WTC11 (cell line): ENCODE measurements at places on chromosomes 3 and 15. TPM values are rescaled to one million over a fixed set of nuclear protein-coding genes. Genes with fewer than 3 reads are reported as not detected.

Gene GNAT1
- 0.13 to 0.39 TPM (median 0.14 TPM) in 3 replicates for total RNA-seq

- no peak overlapping the region for H3K4me3 ChIP-seq
- peaks cover 12% of the 10 kb centered on the region for H3K27me3 ChIP-seq
- H3K27ac ChIP-seq, result no peak overlapping the region
- peaks cover 3% of the 10 kb centered on the region; the same call in 1 of the 2 replicates for H3K36me3 ChIP-seq
- DNase-seq, result no peak
These were observed 28.7 kb downstream of the SST start for GRCh38 chr3:187641320-187642016.

DNA sequence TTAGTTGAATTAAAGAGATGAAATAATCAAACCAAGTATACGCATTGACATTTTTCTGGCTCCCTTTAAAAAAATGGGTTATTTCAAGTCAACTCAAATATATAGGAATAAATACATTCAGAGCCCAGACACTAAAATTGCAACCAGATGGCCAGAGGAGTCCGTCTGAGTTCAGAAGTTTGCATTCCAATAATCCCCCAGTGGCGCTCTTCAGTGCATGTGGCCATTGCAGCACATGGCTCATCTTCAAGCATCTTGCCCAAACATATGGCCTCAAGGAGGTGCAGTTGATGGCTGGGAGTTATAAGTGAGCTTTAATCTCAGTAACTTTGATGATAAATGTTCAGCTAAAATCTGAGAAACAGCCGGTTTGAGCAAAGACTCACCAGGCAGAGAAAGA lies 295.8 kb upstream of the LRRN1 start:
- H3K36me3 ChIP-seq, result peaks cover 20% of the 10 kb centered on the region
- 0 out of 2 replicates have a peak, but pooled peaks cover 4% of the 10 kb centered on the region for H3K27me3 ChIP-seq
- H3K4me3 ChIP-seq, result no peak overlapping the region
- no peak overlapping the region for H3K27ac ChIP-seq
- no peak for DNase-seq

GRCh38 chr3:118792191-118792590 lies 242.5 kb downstream of the IGSF11 start:
- no peak for DNase-seq
- no peaks in the 10 kb centered on the region for H3K36me3 ChIP-seq
- H3K4me3 ChIP-seq, result no peak overlapping the region

GRCh38 chr3:100073714-100074307 lies 40.5 kb downstream of the FILIP1L start:
- H3K4me1 ChIP-seq, result peaks cover 51% of the 10 kb centered on the region
- DNase-seq, result peak; percentile 28
- H3K27me3 ChIP-seq, result no peaks in the 10 kb centered on the region
- H3K4me3 ChIP-seq, result peak overlapping the region; percentile 53

DNA sequence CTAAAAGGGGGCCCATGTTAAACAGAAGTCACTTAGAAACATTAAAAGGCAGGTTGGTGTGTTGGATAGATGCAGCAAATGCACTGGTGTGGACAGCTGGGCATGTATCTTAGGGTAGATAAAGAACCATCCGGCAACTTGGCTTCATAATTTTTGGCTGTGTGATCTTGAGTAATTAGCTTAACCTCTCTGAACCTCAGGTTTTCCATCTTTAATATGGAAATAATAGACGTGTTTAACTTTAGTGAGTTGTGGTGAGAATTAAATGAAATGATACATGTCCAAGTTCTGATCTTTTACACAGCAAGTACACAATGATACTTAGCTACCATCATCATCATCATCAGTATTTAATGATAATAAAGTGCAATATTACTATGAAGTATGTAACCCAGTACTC lies 330.4 kb downstream of the FOXP1 start:
- no peak for DNase-seq
- no peaks in the 10 kb centered on the region for H3K27me3 ChIP-seq
- no peak overlapping the region for H3K27ac ChIP-seq
- H3K36me3 ChIP-seq, result no peaks in the 10 kb centered on the region
- peaks cover 12% of the 10 kb centered on the region for H3K4me1 ChIP-seq
- no peak overlapping the region for H3K4me3 ChIP-seq
